SK-N-SH treated with all-trans-retinoic acid at 6 μM for 48 hours (cell line): ENCODE measurements at places on chromosomes 11 and 22.

DNA sequence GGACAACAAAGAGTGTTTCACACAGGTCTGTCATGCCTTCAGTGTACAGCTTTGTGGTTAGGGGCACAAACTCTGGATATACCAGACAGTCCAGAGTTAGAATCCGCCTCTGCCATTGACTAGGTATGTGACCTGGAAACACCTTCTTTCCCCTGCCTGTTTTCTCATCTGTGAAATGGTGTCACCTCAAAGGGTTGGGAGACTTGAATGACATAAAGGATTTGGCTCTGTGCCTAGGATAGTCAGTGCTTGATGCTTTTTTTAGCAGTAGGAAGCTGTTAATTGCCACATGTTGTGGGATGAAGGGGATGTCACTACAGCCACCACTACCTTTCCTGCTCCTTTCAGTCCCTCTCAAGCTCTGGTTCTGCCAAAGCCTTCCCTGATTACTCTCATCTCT, 17.4 kb upstream of the LRRC55 start:
- no peak for ATAC-seq

GRCh38 chr11:2355000-2355644, 22.0 kb upstream of the CD81 start:
- no peak for ATAC-seq

DNA sequence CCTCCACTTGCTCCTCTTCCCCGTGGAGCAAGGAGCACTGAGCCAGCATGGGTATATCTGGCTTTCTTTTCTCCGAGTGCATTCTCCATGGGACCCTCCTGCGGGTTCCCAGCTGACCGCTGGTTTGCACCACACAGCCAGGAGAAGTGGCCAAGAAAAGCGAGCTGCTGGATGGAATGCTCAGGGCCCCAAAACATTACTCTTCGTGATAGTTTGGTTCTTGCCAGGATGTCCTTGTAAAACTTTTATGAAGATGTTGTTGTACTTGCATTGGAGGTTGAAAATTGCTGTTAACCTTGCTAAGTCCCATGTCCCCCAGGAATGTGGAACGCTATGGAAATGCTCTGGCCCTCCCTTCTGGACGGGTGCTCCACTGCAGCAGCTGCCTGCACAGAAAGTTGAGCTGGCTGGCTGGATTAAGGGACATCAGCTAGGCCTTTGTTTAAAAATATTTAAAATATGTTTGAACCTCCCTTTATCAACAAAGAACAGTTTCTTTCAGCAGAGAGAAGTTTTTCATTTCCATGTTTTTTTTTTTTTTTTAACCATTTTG, 68.7 kb downstream of the ZNRF3 start:
- peak; percentile 78 for ATAC-seq

- peak; percentile 97 for ATAC-seq
Observed at GRCh38 chr11:1515082-1516060, 28.8 kb upstream of the MOB2 start.

- ATAC-seq = peak; percentile 66
Observed at GRCh38 chr11:3920148-3920852, 64.8 kb downstream of the STIM1 start.

DNA sequence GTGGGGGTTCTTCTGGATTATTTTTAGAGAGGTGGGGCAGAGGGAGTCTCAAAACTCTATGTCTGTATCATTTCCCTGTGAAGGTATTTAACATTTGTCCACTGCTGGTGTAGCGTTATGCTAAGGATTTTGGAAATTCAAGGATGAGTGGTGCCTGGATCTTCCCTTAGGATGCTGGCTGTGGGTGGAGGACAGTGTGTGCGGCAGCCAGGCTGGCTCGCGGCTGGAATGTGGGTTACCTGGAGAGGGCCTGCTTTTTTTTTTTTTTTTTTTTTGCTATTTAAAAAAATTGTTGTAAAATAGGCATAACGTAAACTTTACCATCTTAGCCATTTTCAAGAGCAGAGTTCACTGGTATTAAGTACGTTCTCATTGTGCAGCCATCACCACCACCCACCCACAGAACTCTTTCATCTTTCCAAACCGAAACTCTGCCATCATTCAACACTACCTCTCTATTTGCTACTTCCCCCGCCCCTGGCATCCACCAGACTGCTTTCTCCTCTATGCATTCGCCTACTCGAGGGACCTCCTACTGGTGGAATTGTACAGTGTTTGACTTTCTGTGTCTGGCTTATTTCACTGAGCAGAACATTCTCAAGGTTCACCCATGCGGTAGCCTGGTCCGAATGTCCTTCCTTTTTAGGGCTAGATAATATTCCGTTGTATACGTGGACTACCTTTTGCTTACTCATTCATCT, 67.1 kb downstream of the PARVB start:
- ATAC-seq = peak; percentile 77

- no peak for ATAC-seq
Observed at GRCh38 chr22:23199159-23199558, 18.9 kb downstream of the BCR start.
